ENCODE measurements at places on chromosomes 1 and 21. TPM values are rescaled to one million over a fixed set of nuclear protein-coding genes. Genes with fewer than 3 reads are reported as not detected.

Gene FHAD1
- total RNA-seq, result not detected

DNA sequence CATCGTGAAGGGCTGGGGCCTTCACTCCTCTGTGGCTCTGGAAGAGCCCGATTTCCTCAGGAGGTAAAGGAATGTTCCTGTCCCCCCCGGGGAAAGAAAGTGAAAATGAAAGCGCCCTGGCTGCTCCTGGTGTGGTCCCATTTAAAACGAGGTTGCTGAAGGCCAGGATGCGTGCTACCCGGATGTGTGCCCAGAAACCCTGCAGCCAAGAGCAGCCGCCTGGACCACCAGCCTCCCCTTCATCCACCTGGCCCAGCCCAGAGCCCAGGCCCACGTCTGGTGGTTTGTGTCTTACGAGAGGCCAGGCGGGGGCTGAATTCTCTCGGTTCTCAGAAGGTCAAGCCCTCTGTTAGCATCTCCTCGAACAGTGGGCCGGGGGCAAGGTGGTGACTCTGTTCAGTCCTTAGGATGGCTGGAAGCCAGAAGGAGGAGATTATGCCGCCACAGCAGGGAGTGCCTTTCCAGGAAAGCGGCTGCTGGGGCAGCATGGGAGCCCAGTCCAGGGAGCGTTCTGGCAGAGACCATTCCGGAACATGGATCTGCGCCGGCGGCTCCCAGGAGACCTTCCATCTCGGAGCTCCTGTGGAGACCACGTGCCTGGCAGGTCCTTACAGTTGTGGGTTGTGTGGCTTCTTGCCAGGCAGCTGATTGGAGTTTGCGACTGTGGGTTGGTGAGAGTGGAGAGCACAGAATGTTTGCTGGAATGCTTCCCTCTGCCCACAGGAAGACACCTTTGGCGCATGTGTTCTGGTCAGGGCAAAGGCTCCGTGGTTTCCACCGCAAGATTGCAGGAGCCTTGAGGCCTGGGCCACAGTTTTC is 1.4 kb downstream of the GUK1 start:
- DNase-seq, result peak; percentile 58

Gene LYPD8
- 21.9 TPM for total RNA-seq

- no peak for DNase-seq
These were observed at the start of gene SIM2 for GRCh38 chr21:36698981-36699545. Gene SIM2, plus strand, starts transcription at chr21:36699115. Its CDS starts 632 bp downstream, at chr21:36699747.

DNA sequence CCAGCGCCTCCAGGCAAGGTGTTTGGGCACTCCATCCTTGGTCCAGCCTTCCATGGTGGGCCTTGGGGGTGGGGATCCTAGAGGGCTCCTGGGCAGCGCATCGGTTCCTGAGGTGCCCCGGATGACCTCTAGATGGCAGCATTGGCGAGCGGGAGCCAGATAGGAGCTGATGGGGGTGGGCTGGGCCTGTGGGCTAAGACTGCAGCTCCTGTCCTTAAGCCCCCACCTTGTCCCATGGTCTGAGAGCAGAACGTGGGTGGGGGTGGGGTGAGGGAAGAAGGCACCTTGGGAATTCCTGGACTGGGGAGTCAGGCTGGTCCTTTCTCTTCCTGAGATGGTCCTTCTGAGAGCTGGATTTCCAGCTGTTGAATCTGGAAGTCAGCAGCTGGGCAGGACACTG is 93.4 kb upstream of the CSF3R start:
- DNase-seq, result peak; percentile 38

Gene FYB2
- 5.1 TPM for total RNA-seq

Gene TMOD4
- not detected for total RNA-seq

DNA sequence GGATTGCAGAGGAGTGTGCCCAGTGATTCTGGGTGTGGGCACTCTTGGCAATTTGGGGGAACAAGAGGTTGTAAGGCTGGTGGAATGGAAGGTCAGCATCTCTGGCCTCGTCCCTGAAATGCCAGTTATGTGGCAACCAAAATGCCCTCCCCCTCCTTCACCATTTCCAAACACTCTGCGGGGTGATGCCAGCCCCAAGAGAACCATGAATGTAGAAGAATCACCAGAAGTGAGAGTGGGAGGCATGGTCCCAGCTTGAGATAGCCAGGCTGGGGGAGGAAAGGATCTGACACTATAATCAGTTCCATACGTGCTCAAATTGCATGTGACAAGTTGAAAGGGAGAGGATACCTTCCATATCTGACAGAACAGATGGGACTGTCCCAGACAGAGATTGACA is 88.7 kb upstream of the EDN2 start:
- DNase-seq, result no peak

Data from transverse colon (tissue), 4 donors.